ENCODE measurements at places on chromosomes 5 and 9. TPM values are rescaled to one million over a fixed set of nuclear protein-coding genes. Genes with fewer than 3 reads are reported as not detected.
A peak's percentile ranks its signal among the peaks of the same experiment; 100 is the strongest.

DNA sequence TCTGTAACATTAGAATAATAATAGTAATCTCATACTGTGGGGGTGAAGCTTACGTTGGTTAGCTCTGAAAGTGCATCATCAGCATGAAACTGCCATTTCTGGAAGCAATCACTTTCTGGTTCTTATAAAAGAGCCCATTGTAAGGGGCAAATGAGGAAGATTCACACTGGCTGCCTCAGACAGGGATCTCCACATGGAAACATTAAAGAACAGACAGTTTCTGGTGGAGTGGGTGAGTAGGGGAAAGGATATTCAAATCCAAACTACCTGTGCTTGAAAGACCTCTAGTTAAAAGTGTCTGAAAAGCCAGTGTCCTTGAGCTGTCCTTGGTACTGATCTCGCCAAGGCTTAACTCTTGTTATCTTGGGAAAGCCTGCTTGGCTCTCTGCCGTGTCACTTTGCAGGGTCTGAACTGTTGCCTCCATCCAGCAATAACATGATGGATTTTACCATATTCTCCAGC lies 19.1 kb upstream of the SLC31A2 start:
- no peak for DNase-seq

DNA sequence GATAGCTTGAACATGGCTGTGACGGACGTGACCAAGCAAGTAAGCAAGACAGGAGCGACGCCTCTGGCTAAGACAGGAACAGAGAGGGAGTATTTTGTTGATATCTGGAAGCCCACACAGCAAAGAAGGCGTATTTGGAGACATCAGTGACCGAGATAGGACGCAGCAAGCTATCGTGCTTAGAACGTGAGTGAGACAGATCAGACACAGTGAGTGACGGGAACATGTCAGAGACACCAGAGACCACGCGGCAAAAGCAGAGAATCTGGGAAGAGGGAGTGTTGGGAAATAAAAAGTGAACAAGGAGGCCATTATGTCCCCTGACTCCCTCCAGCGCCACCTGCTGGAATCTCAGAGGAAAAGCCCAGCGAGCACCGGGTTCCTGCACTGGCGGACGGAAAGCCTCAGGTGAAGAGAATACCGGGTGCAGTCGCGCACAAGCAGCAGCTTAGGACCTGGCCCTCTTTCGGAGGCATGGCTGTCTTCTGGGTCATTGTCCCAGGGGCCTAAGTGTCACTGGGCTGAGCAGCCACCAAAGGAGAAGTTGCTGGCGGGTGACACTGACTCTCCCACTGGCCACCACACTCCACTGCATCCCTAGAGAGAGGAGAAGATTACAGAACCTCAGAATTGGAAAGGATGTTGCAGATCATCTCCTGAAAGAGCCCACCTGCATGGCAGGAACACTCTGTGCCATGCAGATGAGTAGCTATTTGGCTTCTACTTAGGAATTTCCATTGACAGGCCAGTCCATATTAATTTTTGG lies 99.1 kb downstream of the FBXO38 start:
- peak; percentile 77 for DNase-seq

Gene SIT1
- 0.45 TPM for polyA plus RNA-seq

Gene TMEM215
- polyA plus RNA-seq: not detected
